ENCODE measurements at places on chromosomes 6 and 20.

- peak; percentile 87 for DNase-seq
Measured at GRCh38 chr20:50376888-50377459, 133.2 kb upstream of the PTPN1 start.

- DNase-seq = no peak
Measured at GRCh38 chr6:49087369-49087768, 375.7 kb downstream of the MMUT start.

DNA sequence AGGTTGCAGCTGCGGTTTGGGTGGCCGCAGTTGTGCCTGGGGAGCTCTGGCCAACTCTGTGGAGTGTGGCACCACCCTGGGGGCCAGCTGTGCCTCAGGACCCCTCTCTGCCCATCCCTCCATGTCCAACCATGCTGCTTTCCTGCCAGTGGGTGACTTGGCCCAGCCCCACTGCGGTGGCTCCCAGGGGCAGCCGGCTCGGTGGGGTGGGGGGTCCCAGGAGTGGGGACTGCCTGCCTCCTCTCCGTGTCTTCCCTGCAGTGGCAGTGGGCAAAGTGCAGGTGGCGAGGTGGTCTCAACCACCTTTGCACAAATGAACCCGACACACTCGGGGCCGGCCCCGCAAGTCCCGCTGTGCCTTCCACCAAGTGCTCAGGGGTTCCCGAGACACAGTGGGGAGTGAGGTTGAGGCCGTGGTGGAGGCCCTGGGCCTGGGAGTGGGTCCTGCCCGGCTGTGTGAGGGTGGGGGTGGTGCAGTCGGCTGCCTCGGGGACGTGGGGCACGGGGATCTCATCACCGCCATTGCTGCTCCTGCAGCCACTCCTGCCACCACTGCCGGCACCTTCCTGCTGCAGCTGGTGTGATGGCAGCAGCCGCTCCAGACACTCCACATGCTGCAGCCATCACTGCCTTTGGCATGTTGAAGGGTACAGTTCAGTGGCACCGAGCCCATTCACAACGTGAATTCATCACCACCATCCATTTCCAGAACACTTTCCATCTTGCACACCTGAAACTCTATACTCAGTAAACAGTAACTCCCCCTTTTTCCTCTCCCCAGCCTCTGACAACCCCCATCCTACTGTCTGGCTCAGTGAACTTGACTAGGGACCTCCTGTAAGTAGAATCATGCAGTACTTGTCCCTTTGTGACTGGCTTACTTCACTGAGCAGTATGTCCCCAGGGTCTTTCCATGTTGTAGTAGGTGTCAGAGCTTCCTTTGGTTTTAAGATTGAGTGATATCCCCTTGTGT lies 10.7 kb upstream of the SLCO4A1 start:
- DNase-seq = no peak

GRCh38 chr6:149084808-149085556 lies 232.5 kb upstream of the TAB2 start:
- no peak for DNase-seq
